ENCODE measurements at places on chromosomes 1 and 21.

GRCh38 chr1:232179896-232180778 lies 449.8 kb downstream of the SIPA1L2 start:
- no peak for DNase-seq

- peak; percentile 26 for DNase-seq
These were observed 36.7 kb downstream of the FH start for GRCh38 chr1:241482761-241483250.

- no peak for DNase-seq
These were observed 72.8 kb upstream of the EFHD2 start for GRCh38 chr1:15336866-15337265.

- DNase-seq: no peak
These were observed 77.0 kb downstream of the ATF6 start for GRCh38 chr1:161843156-161843555.

- no peak for DNase-seq
These were observed 20.5 kb downstream of the RRP15 start for GRCh38 chr1:218305472-218306064.

DNA sequence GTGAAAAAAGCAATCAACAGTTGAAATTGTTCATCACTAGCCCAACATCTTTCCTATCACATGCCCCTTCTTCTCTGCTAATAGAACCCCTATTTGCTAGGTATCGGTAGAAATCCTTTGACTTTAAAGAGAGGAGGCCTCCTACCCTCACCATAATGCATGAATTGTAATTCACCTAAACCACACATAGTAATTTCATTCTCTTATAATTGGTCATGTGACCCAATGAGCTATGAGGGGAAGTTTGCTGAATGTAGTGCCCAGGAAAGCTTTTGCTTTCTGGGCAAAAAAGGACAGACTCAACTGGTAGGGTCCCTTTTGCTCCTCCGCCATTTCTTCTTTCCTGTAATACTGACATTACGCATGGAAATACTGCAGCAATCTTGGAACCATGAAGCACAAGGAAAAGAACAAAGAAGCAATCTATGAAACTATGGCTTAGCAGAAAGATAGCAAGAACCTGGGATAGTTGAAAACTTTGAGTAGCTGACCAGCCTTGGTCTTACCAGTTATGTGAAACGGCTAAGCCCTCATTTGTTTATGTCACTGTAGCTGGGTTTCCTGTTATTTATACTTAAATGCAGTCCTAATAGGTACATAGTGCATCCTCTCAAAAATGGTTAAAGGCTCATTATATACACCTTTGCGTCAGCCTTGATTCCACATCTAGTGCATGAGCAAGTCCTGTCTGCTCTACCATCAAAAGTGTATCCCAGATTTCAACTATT lies 10.2 kb upstream of the CHI3L2 start:
- DNase-seq: no peak

DNA sequence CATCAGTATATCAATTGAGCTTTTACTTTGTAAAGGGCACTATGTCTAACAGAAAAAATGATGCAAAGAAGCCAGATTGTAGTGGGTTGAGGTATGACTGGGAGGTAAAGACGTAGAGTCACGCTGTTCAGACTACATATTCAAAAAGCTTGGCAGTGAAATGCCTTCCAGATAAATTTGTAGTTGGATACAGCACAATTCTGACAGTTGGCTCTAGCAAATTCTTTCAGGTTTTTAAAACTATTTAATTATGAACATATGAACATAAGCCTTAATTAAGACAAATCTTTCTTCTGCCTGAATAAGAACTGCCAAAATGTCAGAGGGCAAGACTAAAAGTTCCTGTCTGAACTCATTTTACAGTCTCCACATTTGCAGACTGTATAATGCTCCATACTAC lies 118.8 kb downstream of the DPYD start:
- DNase-seq: no peak

GRCh38 chr21:42222821-42223390 lies 4.0 kb downstream of the ABCG1 start:
- no peak for DNase-seq

DNA sequence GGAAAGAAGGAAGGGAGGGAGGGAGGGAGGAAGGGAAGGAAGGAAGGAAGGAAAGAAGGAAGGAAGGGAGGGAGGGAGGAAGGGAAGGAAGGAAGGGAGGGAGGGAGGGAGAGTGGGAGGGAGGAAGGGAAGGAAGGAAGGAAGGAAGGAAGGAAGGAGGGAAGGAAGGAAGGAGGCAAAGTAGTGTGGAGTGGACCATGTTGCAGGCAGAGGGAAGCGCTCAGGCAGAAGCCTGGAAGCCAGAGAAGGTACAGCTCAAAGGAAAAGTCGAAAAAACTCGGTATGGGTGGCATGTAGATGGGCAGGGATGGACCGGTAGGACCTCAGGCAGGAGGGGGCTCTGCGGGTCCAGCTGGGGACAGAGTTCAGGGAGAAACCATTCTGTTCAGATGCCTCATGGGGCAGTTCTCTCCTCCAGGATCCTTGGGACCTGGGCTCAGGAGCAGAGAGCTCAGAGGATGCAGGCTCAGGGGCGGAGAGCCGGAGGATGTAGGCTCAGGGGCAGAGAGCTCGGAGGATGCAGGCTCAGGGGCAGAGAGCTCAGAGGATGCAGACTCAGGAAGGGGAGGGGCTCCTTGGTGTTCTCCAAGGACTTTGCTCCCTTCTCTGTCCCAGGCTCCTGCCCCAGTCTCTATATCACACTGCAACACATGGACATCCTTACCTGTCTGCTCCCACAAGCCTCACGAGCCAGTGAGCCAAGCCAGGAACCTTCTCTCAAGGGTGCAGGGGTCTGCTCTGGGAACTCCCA lies 13.6 kb upstream of the PADI3 start:
- DNase-seq: no peak
